ENCODE measurements at places on chromosomes 3 and 15.
A peak's percentile ranks its signal among the peaks of the same experiment; 100 is the strongest.

GRCh38 chr3:32303977-32304881, 65.7 kb downstream of the CMTM8 start:
- DNase-seq = peak; percentile 49

- DNase-seq = no peak
Measured at GRCh38 chr15:100172356-100173024, 169.3 kb downstream of the ADAMTS17 start.

- DNase-seq = no peak
Measured at GRCh38 chr3:10518506-10519150, 13.2 kb upstream of the ATP2B2 start.

GRCh38 chr3:8822141-8822540, 52.7 kb upstream of the OXTR start:
- DNase-seq = no peak

- DNase-seq = no peak
Measured at GRCh38 chr15:55915876-55916567, 77.4 kb downstream of the NEDD4 start.

DNA sequence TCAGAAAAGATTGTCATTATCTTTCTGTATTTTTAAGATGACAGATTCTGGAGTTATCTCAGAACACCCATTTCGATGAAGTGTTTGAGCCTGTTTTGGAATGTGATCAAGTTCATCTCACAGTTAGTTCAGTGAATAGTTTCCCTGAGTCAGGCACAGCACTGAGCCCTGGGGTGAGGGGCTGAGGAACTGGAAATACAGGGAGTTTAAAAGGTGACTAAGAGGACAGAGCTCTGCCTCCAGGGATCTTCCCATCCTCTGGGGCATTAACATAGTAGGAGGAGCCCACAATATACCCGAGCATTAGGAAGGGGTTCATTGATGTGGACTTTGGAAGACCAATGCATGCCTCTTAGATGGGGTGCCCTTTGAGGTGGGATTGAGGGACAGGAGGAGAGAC, 355.1 kb downstream of the CLSTN2 start:
- DNase-seq = no peak

All from NCI-H1092 treated with DMSO at 0.1 percent for 48 hours (cell line).